ENCODE measurements at places on chromosomes 11 and 22.

GRCh38 chr11:96188243-96189006 lies 154.6 kb downstream of the MAML2 start:
- DNase-seq: peak; percentile 50

DNA sequence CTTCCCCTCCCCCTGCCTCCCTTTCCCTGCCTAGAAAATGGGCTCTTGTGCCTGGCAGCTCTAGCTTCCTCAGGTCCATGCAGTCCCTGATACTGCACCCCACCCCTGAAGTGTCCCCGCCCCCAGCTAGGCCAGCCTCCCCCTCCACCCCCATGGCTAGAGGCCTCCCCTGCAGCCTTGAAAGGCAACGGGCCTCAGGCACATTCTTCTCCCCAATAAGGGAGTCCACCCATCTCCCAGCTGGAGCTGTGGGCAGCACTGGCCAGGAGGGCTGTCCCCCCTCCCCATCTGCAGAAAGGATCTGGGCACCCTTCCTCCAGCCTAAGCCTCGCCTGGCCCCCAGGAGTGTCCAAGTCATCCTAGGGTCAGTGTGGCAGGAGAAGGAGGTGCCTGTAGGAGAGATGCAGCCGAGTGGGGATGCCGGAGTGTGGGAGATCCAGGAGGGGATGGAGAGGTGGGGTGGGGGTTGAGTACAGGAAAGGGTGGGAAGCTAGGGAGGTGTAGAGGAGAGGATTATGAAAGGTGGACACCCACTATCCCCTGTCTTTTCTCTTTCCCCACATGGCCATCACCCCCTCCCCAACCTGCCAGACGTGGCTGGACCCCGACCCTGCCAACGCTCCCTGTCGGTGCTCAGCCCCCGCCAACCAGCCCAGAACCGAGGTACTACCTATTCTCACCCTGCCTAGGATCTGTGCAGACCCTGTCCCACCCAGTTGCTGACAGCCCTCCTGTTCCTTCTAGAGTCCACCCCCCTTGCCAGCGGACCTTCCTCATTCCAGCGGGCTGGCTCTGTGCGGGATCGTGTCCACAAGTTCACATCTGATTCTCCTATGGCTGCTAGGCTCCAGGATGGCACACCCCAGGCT lies 9.3 kb downstream of the SMTN start:
- no peak for DNase-seq

DNA sequence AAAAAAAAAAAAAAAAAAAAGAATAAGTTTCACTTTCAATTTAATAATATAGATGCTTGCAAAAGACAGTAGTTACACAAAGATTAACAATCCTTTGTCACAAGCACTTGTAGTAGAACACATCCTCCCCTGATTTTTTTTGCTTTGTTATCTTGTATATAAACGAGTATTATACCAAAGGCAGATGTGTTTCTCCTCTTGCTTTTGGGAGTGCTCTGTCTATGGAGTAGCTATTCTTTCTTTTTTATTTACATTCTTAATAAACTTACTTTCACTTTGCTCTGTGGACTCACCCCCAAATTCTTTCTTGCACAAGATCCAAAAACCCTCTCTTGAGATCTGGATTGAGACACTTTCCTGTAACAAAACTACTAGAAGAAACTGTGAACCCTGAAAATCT lies 3.4 kb upstream of the MRPL16 start:
- DNase-seq: no peak

DNA sequence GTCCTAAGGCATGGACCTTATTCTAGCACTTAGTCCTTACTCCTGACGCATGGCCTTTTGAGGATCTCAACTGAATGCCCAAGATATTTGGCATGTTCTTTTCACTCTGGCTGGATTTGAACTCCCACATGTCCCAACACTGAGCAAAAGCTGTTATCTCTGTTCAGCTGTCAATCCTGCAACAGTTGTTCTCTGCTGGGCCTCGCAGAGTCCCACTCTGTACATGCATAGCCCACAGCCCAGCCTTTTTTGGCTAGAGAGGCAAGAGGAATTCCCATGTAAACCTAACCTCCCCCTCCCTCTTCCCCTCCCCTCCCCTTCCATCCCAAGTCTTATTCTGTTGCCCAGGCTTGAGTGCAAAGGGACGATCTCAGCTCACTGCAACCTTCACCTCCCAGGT lies 21.8 kb upstream of the DRG1 start:
- DNase-seq: no peak

GRCh38 chr11:44139565-44140330 lies 44.3 kb downstream of the EXT2 start:
- DNase-seq: no peak

Data from stimulated activated CD8-positive, alpha-beta memory T cell treated with anti-CD3 and anti-CD28 coated beads, Interleukin-4, amount 100 ng/mL, for 48 hours (primary cell).